Camera-type eye (tissue), 1 donor: ENCODE measurements at places on chromosomes 4 and X. TPM values are rescaled to one million over a fixed set of nuclear protein-coding genes. Genes with fewer than 3 reads are reported as not detected.

The PRRG3 gene
- total RNA-seq, result 24.4 TPM

The GPM6B gene
- total RNA-seq, result 321 TPM

The PPARGC1A gene
- total RNA-seq, result 40.5 TPM

The BRS3 gene
- total RNA-seq, result not detected

The DCHS2 gene
- total RNA-seq, result 16.0 TPM

The ODAPH gene
- total RNA-seq, result not detected
